ENCODE measurements at places on chromosomes 16 and 17.

DNA sequence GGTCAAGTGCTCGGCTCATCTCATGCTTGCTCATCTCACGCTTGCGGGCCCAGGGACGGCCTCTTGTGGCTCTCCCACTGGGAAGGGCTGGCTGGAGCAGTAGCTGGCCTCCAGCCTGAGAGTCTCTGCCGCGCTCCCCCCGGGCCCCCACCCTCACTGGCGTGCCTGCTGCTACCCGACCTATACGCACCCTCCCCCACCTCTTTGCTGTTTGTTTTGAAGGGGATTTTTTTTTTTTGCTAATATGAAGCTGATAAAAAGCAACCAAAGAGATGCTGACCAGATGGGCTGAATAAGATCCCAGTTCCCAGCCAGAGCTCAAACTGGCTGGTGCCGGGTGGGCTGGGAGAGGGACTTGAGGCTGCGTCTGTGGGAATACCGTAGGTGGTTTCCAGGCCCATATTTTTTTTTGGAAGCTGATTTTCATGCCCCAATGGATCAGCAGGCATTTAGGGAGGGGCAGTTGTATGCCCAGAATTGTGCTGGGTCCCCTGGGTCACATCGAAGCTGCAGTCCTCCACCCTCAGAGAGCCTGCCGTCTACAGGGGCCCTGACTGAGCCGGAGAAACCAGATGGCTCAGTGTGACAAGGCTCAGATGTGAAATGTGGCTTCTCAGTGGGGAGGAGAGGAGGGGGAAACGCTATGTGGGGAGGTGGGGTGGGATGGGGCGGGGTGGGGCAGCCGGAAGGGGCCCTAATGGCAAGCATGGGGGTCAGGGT, 115.0 kb downstream of the RAP1GAP2 start:
- DNase-seq, result no peak

DNA sequence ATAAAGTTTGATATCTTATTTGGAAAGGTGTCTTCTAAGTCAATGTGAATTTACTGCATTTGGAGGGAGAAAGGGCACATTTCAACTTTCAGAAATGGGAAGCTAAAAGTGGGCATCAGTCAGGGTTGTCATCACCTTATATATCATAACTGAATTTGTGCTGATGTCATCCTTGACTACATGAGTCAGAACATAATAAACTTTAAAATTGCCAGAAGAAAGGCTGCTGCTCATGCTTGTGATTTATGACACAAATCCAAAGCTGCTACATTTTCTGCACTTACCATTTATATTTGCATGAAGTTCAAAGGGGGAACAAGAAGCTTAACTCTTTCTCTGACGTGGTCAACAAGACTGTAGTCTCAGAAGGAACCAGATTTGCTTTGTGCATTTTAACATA, 196.6 kb downstream of the UTP18 start:
- no peak for DNase-seq

GRCh38 chr17:6231886-6232731, 161.9 kb downstream of the WSCD1 start:
- no peak for DNase-seq

- DNase-seq, result no peak
Measured at GRCh38 chr17:75622076-75622475, 11.2 kb upstream of the SMIM5 start.

GRCh38 chr16:30499284-30499683, 26.7 kb downstream of the ITGAL start:
- DNase-seq, result no peak

GRCh38 chr17:77963441-77963840, 4.9 kb downstream of the TNRC6C start:
- no peak for DNase-seq

DNA sequence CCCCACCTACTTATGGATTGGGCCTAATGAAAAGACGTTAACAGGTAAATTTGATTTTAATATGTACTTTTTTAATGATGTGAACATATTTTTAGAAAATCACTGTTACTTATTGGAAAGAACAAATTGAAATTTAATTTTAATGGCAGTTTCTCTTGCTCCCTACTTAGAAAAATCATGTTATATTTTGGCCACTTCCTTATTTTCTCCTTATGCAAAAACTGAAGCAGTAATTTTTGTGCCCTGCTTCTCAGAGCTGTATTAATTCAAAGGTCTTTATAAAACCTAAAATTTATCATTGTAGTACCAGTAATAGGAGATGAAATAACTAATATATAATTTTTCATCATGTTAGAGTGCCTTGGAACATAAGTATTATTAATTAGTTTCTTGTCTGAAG, 2.8 kb downstream of the ZPBP2 start:
- no peak for DNase-seq

GRCh38 chr17:59633658-59634359, 14.1 kb downstream of the CLTC start:
- DNase-seq, result no peak

DNA sequence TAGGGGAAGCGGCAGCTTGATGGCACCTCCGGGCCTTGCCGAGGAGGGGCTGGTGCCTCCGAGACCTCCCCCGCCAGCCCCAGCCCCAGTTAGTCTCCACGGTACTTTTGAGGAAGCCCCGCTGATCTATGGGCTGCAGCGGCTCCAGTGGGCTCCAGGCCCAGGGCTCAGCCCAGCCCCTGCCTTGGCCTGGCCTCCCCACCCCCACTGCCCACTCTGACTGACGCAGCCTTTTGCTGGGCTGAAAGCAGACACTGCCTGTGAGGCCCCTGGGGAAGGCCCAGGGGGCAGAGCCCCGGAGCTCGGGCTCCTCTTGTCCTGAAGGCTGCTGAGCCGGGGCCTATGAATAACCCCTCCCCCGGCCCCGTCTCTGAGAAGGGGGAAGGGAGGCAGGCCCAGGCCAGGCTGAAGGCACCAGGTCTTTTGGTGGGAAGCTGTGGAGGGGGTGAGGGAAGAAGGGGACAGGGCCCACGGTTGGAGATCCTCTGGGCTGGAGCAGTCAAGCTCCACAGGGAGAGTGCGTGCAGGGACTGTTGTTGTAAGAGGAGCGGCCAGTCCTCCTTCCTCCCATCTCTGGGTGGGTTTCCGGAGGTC, 7.5 kb upstream of the SMTNL2 start:
- no peak for DNase-seq

DNA sequence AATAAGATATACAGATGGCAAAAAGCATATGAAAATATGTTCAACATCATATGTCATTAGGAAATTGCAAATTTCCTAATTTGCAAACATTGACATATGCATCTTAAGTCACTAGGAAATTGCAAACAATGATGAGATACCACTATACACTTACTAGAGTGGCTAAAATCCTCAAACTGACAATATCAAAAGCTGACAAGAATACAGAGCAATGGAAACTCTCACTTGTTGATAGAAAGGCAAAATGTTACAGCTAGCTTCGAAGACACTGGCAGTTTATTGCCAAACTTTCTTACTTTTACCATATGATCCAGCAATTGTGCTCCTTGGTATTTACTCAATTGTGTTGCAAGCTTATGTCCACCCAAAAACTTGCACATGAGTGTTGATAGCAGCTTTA, 5.0 kb upstream of the IL4R start:
- DNase-seq, result no peak

DNA sequence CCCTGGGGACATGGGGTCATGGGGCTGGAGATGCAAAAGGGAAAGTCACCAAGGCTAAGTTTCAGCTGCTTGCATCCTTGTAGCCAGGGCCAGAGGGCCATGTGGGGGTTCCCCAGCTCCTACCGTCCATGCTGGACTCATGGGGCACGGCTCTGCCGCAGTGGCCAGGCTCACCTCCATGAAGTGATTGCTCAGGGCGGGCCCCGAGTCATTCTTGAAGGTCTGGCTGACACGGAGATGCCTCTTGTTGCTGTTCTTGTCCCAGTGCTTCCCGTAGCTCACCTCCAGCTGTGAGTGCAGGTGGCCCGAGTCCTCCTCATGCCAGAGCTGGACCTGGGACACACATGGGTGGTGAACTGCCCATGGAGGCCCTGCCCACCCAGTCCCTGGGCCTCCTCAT, 114.5 kb downstream of the RMI2 start:
- no peak for DNase-seq

DNA sequence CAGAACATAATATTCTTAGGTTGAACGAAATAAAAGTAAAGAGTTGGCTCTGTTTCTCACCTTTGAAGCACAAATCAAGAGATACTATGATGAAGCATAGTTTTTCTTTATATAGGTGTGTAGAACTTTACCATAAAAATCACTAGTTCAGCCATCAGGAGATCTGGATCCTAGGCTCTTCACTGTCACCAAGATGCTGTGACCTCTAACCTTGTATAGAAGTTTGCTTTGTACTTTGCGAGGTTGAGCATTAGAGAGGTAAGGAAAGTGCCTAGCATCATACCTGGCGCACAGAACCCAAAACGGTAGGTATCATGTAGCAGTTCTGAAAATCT, 553 bp upstream of the CDC6 start:
- DNase-seq, result no peak

Data from hematopoietic multipotent progenitor cell treated with erythropoietin and hydrocortisone succinate and interleukin-3 and kit ligand, for 17 days (in vitro differentiated cells).